ENCODE measurements at places on chromosomes 3 and 15.

- DNase-seq = peak; percentile 92
These were observed 777 bp upstream of the EIF4A2 start for GRCh38 chr3:186782542-186783057.

GRCh38 chr15:60344461-60344860 is 53.3 kb downstream of the ANXA2 start:
- no peak for DNase-seq

- no peak for DNase-seq
These were observed 139.8 kb upstream of the SEMA6D start for GRCh38 chr15:47577461-47577860.

GRCh38 chr3:186536883-186537844 is 7.0 kb downstream of the CRYGS start:
- no peak for DNase-seq

DNA sequence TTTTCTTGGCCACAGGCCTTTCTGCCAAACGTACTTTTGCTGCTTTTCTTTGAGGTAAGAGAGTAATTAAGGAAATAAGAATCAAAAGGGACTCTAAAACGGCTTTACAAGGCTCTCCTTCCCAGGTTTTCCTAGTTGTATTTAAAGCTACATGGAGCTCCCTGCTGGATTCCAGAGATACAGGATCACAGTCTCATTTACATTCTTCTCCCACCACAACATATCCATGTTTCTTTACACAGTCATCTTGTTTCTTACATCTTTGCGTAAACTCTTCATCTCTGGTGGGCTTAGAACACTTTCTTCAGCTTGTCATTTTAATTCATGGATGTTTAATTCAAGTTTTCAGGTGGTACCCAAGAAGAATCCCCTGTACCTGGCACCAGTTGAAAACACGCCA is 117.6 kb upstream of the BFSP2 start:
- no peak for DNase-seq

DNA sequence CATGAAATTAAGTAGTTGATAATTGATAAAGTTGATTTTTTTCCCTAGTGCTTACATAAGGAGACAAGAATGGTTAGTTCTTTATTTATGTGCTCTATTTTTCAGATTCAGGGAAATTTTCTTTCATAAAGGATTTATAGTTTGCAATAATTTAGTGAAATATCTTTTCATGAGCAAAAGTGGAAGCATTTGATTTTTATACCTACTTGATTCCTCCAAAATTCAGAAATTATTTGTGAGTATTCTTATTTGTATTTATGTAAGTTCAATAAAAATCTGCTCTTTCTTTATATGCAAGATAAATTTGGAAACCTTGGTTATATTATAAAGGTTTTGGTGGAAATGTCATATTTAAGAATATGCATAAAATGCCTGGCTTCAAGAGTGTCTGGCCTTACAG is 14.7 kb upstream of the SLCO2A1 start:
- no peak for DNase-seq

DNA sequence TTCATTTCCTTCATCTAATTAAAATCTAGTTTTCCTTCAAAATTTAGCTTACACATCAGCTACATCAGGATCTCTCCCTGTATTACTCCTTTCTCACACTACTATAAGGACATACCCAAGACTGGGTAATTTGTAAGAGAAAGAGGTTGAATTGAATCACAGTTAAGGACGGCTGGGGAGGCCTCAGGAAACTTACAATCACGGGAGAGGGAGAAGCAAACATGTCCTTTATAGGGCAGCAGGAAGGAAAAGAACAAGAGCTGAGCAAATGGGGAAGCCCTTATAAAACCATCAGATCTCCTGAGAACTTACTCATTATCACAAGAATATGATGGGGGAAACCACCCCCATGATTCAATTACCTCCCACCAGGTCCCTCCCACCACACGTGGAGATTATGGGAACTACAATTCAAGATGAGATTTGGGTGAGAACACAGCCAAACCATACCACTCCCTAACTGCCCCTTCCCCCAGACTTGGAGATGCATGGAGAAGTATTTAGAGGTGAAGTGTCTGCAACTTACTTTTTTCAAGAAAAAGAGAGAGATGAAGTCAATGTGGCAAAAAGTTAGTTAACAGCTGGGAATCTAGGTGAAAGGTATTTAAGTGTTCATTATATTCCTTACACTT is 21.3 kb downstream of the PRTG start:
- DNase-seq = no peak

GRCh38 chr3:35832140-35832571 is 192.8 kb downstream of the ARPP21 start:
- no peak for DNase-seq

GRCh38 chr3:39226106-39226741 is 33.8 kb upstream of the XIRP1 start:
- DNase-seq = no peak

DNA sequence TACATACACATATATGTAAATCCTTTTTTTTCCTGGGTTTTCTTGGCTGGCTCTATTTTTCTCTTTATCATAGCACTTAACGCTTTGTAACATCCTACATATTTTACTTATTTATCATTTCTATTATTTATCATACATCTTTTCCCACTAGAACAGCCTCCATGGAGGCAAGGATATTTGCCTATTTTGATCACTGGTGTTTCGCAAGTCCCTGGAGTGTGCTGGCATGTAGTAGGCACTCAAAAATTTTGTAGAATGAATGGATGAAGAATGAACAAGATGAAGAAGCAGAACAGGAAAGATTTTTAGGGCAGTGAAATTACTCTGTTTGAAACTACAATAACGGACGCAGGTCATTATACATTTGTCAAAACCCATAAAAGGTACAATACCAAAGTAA is 83.0 kb upstream of the PTX3 start:
- DNase-seq = no peak

DNA sequence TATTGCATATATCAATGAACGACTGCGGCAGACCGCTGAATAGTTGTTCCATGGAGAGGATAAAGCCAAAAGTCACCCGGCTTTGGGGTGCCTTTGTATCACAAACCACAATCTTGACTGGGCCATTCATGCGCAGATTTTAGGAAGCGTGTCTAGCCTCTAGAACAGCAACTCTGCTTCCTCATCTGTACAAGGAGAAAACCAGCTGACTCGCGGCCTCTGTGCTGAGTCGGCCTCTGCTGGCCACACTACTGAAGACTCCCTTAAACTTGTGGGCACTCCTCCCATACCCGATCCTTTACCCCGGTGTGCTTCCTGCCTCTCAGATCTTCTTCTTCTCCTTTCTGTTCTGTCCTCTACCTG is 872 bp downstream of the DLEC1 start:
- no peak for DNase-seq

DNA sequence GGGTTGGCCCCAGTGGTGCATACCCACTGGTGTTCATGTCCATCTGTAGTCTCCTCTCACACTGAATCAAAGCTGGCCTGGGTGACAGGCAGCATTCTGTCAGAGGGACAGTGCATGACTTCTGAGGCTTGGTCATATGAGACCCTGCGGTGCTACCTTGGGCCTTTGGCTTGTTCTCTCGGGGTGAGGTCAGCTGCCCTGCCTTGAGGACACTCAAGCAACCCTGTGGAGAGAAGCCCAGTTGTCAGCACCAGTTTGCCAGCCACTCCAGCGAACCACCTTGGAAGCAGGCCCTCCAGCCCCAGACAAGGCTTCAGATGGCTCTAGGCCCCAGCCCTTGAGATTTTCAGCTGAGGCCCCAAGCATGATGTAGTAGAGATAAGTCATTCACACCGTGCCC is 16.9 kb upstream of the RAB7A start:
- DNase-seq = no peak

DNA sequence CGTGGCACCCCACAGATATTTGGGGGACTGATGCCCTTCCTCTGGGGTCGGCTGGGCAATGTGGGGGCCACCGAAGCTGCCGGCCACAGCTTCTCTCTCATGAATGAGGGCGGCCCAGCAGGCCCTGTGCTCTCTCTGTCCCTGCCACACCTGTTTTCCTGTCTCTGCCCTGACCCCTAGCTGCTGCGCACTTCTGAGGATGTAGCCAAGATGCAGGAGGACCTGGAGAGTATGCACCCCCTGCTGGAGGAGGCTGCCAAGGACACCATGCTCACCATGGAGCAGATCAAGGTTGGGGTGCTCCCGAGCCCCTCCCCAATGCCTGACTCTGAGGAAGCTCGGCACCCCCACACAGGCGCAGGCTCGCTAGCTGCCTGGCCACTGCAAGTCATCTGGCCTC is 59.7 kb downstream of the SEMA3G start:
- no peak for DNase-seq

DNA sequence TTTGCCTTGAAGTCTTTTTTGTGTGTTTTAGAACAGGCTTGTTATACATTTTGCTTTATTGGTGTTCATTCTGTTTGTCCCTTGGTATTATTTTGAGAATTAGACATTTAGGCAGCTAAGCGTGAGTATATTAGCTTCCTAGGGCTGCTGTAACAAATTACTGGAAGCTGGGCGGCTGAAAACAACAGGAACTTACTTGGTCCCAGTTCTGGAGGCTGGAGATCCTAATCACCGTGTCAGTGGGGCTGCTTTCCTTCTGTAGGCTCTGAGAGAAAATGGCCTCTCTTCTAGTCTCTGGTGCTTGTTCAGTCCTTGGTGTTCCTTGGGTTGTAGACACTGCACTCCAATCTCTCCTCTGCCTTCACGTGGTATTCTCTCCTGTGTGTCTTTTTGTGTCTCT is 142.3 kb downstream of the KLHL25 start:
- no peak for DNase-seq

DNA sequence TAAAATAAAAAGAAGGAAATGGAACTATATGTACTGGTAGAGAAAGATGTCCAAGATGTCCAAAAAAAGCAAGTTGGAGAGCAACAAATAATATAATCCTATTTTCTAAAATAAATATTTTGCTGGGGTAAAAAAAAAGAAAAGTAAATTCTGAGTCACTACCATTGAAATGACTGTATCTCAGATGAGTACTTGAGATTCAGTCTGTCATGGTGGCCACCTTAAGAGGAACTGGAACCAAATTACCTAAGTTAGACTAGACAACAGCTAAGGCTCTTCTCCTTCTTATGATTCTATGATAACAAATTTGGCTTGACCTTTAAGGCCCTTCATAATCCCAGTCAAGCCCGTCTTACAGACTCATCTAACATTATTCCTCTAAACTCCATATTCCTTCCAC is 270.6 kb upstream of the HES1 start:
- DNase-seq = no peak

- DNase-seq = no peak
These were observed 73.4 kb downstream of the CCK start for GRCh38 chr3:42192334-42193200.

GRCh38 chr15:83720468-83720867 is 66.5 kb downstream of the ADAMTSL3 start:
- DNase-seq = no peak
